BJ (cell line): ENCODE measurements at places on chromosomes 11 and 22.

DNA sequence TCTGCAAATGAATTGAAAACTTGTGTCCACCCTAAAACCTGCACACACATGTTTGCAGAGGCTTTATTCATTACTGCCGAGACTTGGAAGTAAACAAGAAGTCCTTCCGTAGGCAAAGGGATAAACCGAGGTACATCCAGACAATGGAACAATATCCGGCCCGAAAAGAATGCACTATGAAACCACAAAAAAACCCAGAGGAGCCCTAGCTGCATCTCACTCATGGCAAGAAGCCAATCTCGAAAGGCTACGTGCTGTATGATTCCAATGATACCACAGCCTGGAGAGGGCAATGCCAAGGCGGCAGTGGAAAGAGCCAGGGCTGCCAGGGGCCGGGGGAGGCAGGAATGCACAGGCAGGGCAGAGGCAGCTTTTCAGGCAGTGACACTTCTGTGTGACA is 3.2 kb upstream of the MRPL23 start:
- no peak for DNase-seq

DNA sequence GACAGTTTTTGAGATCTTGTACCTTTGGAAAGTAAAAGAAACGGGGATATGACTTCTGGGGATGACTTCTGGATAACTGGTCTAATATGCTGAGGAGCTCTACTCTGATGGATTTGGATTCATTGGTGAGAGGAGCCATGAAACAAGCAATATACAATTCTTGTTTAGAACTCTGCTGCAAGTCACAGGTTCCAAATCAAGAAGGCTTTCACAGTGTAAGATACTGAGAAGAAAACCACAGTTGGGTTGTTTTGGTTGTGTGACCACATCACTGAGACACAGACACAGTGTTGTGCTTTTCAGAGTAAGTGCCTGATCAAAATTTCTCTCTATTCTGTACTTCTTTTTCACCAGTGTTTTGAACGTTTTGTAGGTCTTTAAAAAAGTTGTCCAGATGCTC is 13.1 kb upstream of the UCP2 start:
- DNase-seq = no peak

GRCh38 chr11:336659-337198 is 16.1 kb upstream of the IFITM3 start:
- no peak for DNase-seq

DNA sequence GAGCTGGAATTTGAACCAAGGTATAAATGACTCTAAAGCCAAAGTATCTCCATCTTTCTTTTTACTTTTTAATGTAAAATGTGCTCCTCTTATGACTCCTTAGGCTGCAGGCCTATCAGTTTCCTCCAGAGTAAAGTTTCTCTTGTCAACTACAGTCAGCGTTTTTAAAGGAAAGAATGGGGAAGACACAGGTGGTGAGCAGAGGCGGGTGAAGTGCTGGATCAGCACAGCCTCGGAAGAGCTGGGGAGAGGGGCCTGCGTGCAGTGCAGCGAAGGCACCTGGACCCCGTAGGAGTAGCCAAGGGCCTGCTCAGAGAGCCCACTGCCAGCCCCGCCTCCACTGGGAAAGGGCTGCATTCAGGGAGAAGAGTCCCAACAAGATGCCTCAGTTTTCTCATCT is 48.8 kb upstream of the ALX4 start:
- DNase-seq = no peak

- DNase-seq = no peak
Observed at GRCh38 chr22:41579997-41580355, 9.7 kb downstream of the PMM1 start.

GRCh38 chr11:15371533-15371932 is 256.8 kb downstream of the INSC start:
- DNase-seq = no peak

GRCh38 chr11:93143800-93144199 is 54.0 kb downstream of the SLC36A4 start:
- no peak for DNase-seq

GRCh38 chr11:72954860-72955259 is 140.6 kb downstream of the ATG16L2 start:
- no peak for DNase-seq

- no peak for DNase-seq
Observed at GRCh38 chr11:45045683-45046471, 95.2 kb upstream of the TP53I11 start.

DNA sequence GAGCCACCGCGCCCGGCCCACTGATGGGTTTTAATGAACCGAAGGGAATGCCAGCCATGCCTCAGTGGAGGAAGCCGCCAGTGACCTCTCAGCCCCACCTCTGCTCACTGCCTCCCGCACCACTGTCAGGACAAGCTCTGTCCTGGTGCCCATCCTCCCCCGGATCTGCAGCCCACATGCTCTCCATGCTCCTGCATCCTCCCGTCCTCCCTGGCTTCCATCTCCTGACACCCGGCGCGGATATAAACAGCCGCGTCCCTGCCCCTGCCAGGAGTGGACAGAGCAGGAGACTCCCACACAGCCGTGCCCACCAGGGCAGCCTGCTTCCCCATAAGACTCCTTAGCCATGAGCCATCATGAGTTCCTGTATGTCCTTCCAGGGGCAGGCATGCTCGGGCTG is 26.9 kb downstream of the MACROD1 start:
- DNase-seq = no peak

GRCh38 chr11:32244453-32244852 is 153.6 kb downstream of the RCN1 start:
- DNase-seq = no peak

DNA sequence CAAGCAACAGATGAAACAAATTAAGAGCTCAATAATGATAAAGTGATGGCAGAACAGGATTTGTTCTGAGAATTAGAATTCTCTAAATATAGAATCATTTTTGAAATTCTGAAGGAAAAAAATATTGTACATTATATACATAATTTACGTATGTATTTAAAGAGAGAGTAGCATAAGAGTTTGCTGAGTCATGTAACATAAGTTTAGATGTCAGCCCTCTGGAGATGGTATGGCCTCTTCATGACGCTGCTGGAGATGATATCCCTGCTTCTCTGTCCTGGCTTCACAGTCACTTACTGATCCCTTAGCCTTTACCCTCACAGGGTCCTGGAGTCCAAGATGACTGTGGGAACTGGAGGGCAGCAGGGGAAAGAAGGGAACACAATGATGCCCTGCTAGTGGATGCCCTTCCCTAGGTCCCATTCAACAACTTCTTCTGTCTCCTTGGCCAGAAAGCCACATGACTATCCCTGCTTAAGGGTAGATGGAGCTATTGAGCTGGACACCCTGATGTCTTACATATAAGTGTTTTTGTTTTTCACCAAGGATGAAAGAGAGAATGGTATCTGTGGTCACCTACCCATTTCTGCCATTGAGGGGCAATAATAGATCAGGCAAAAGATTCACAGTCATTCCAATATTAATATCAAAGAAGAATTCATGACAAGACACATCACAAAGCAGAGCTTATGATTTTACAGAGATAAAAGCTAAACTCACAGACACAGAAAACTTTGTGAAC is 753.1 kb downstream of the TBC1D22A start:
- no peak for DNase-seq

GRCh38 chr11:76185931-76186401 is 20.3 kb downstream of the WNT11 start:
- DNase-seq = no peak
